ENCODE measurements at places on chromosomes 2 and 18.
A peak's percentile ranks its signal among the peaks of the same experiment; 100 is the strongest.

GRCh38 chr2:166138144-166138543 is 10.3 kb upstream of the SCN1A start:
- DNase-seq, result no peak

GRCh38 chr2:234398531-234398930 is 98.3 kb downstream of the ARL4C start:
- no peak for DNase-seq

GRCh38 chr18:58303363-58303762 is 259.3 kb downstream of the NEDD4L start:
- DNase-seq, result peak; percentile 1

DNA sequence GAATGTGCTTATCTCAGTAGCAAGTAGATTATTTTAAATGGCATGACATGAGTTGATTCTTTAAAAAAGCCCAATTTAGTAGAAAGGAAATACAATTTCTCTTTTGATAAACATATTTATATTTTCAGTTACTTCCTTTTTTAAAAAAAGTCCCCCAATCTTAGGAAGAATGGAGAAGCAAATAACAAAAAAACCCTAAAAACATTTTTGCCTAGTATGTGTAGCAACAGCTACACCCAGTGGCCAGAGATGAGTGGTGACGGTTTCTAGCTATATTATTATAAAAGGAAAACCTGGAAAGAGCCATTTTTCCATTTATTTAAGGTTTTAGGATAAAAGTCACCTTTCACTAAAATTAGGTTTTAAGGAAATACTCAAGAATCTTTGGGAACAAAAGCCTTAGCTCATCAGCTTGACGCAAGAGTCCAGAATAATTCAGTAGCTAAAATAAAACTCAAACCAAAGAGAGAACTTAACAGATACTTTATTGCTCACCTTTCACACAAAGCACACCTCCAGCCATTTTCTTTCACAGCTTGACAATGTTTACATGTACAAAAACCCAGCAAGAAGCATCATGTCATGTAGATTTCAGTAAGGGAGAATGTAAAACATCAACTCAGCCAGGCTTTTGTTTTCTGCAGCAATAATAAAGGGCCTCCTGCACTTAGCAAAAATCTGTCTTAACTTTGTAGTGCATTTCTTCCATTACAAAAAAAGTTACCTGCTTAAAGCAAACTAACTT is 15.7 kb downstream of the FAM98A start:
- peak; percentile 2 for DNase-seq

- DNase-seq, result no peak
Observed at GRCh38 chr18:77495079-77495478, 245.4 kb downstream of the GALR1 start.

DNA sequence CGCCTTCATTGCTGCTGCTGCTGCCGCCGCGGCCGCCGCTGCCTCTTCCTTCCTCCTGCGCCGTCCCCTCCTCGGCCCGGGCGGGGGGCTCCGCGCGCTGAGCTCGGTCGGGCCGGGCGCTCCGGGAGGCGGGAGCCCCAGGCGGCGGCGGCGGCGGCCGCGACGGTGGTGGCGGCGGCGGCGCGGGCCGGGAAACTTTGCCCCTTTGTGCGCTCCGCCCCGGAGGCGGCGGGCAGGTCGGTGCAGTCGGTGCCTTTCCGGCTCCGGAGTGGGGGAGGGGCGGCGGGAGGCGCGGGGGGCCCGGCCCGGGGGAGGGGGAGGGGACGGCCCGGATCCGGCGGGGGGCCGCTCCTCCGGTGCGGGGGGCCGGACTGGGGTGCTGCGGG is 205 bp downstream of the TET3 start:
- DNase-seq, result peak; percentile 49

- DNase-seq, result no peak
Observed at GRCh38 chr18:36578871-36579710, 249.7 kb downstream of the TPGS2 start.

- DNase-seq, result no peak
Observed at GRCh38 chr18:40075616-40076015, 1879.4 kb upstream of the PIK3C3 start.

DNA sequence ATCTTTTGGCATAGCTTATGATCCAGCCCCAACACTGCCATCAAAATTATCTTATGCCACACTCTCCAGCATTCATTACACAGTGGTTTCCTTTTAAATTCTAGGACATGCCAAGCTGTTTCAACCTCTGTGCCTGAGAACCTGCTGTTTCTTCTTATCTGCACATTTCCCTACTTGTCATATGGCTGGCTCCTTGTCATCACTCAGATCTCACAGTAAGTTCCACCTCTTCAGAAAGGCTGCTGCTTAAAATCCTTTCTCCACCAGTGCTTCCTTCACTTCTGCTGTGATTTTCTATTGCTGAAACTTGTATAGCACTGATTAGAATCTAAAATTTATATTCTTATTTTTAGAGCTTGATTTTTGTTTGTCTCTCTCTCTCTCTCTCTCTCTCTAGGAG is 43.4 kb downstream of the MC4R start:
- no peak for DNase-seq

DNA sequence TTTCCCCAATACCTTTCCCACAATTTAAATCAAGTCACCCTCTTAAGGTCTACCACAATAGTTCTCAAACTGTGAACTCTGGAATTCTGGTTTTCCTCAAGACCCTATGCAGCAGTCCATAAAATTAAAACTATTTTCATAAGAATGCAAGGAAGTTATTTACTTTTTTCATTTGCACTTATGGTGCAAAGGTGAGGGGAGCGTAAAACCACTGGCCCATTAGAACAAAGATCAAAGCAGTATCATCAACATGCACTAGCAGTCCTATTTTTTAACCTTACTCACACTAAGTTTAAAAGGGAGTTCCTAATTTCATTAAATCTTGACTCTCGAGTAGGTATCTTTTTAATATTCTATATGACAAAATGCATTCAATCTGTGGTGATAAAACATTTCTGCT is 85.3 kb downstream of the MEMO1 start:
- DNase-seq, result no peak

GRCh38 chr18:57422313-57422872 is 12.8 kb upstream of the ONECUT2 start:
- no peak for DNase-seq

- DNase-seq, result no peak
Observed at GRCh38 chr2:144596073-144596871, 76.4 kb upstream of the ZEB2 start.

DNA sequence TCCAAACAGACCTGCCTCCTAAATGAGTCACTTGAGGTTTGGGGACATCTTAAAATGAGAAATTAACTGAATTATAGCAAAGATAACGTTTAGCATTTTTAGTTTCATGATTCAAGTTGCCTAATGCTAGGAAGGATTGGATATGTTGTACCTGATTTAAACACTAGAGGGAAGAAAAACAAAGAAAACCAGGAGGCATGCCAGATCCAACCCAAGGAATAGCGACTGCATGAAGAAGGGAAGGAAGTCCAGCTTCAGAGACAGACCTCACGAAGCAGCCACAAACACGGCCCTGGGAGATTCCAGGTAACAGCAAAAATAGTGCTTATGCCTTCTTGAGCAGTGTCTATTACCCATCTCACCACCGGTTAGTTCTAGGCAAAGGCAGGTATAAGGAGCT is 499.9 kb upstream of the SPHKAP start:
- no peak for DNase-seq

- no peak for DNase-seq
Observed at GRCh38 chr2:67984600-67984999, 78.2 kb downstream of the C1D start.

DNA sequence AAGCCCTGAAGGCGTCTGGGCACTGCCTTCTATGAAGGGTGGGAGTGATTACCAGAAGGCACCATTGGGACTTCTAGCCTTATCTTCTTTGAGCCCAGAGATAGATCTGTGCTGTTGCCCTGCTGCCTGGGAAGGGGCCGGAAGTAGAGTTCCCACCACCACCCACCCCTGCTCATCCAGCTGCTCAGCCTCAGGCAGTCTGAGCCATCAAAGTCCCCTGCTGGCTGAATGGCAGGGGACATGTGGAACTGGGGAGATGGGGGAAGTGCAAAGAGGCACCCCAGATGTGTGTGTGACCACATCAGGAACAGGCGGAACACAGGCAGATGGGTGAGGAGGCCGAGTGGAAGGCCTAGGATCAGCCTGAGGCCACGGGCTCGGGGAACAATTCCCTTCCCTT is 3.3 kb upstream of the WNT10A start:
- DNase-seq, result no peak

DNA sequence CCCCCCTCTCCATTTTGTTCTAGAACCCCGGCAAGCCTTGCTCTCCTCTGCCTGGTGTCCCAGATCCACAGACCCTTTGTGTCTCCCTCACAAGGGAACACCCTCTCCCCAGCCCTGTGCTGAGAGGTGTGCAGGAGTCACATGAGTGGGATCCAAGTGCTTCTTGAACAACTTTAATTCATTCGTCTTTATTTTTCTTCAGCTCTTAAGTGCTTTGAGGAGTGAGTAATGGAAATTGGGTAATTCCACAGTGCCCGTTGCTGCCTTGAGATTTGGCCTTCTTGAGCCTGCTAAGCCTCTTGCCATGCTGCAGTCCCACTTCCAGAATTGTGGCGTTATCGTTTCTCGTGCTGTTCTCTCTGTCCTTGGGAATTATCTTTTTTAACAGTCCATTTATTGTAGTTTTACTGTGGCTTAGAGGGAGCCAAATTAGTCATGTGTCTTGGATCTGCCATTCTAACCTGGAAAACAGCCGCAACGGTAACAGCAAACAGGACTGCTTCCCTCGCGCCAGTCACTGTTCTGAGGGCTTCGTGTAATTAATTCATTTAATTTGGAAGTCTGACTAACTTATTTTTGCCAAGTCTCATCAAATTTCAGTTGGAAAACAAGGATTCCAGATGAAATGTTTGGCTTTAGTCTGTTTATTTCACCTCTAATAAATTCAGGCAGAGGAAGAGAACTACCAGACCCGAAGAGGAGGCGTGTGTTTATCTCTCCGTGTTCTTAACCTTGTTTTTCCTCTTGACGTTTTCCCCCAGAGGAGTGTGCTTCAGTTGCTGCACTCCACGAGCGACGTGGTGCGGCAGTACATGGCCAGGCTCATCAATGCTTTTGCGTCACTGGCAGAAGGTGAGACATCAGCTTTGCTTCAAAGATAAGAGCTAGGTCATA is 72.0 kb downstream of the ARMC9 start:
- no peak for DNase-seq

DNA sequence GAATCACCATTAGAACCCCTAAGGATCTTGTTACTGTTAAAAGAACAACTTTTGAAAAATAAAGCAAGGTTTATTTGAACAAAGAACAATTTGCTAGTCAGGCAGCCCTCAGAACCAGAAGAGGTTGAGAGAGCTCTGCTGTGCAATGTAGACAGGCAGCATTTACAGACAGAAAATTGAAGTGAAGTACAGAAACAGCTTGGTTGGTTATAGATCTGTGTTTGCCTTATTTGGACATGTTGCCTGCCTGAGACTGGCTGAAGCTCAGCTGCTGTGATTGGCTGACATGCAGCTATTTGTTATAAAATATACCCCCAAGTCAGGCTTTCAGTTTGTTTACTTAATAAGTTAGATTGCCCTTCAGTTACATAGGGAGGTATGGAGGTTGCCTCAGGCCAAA is 12.5 kb downstream of the MSTN start:
- no peak for DNase-seq

- DNase-seq, result peak; percentile 14
Observed at GRCh38 chr18:2883076-2883735, 36.4 kb downstream of the EMILIN2 start.

GRCh38 chr2:114651933-114652332 is 209.5 kb downstream of the DPP10 start:
- DNase-seq, result no peak

DNA sequence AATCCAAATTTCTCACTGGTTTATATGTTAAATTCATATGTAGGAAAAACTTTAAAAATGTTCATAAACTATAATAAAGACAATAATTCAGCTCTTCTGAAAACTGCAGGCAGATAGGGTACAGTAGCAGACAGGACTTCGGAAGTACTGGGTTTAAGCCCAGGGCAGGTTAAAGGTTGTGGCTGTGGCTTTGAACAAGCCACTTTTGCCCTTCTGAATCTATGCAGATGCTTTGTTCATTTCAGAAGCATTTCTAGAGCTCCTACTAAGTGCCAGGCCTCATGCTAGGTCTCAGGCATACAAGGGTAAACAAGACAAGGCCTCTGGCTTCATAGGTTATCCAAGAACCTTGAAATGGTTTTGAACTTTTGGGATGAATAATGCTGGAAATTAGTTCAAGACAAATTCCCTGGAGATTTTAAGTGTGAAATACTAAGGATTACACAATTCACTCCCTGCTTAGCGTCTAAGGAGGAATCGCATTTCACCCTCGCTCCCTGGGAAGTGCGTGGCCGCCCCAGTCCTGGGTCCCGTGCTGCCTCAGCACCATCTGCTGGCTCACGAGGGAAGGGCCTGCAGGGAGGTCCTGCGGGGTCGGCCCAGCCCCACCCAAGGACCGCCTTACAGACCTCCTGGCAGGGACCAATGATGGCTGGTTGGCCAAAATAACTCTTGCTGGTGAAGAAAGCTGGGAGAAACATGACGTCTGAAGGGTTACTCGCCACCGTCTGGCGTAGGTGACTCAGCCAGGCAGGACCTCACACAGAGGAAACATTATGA is 67.7 kb upstream of the L3MBTL4 start:
- no peak for DNase-seq

DNA sequence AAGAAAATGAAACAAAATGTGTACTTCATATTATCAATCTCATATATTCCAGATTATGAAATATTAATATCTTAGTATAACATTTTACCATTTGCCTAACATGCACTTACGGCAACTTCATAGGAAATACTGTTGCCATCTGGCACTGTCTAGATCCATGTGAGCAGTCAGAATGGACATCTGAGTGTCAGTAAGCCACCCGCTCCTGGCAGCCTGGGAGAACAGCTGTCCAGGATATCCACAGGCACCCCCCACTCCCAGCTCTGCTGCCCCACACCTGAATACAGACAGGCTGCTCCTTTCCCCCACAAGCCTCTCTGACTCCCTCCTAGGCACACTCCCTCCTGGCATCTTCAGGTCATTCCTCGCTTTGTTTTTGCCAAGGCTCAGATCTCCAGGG is 127.0 kb downstream of the GAREM1 start:
- DNase-seq, result no peak

- no peak for DNase-seq
Observed at GRCh38 chr2:84393829-84394228, 65.3 kb downstream of the SUCLG1 start.

DNA sequence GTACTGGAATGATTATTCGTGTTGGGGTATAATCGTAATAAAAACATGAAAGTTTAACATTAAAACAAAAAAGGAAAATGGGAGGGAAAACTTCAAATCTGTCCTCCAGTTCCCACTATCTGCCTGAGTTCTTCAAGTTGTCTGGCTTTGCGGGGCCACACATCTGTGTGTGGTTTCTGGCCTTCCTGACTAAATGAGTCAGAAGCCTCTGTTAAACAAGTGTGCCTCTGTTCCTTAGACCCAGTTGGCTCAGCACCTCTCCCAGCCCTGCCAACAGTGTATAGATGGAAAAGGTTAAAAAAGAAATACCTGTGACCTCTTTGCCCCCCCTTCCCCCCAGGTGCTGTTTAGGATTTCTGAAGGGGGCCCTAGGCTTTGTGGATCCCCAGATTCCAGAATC is 30.2 kb downstream of the XDH start:
- DNase-seq, result no peak
